Epithelial cell of proximal tubule (primary cell): ENCODE measurements at places on chromosomes 4 and X. TPM values are rescaled to one million over a fixed set of nuclear protein-coding genes. Genes with fewer than 3 reads are reported as not detected.

DNA sequence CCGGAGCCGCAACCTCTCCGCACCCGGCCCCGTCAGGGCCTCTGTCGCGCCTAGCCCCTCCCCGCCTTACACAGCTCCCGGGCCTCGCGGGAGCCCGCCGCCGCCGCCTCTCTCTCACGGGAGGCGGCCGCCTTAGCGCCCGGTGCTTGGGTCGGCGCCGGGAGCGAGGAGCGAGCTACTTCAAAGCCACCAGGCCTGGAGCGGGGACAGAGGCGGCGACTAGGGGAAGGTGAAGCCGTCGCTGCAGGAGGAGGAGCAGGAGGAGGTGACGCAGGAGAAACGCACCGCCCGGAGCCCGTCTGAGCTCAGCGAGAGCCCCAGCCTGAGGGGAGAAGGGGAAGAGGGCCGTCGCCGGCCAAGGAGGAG, 250 bp downstream of the USP9X start:
- no peak for DNase-seq

DNA sequence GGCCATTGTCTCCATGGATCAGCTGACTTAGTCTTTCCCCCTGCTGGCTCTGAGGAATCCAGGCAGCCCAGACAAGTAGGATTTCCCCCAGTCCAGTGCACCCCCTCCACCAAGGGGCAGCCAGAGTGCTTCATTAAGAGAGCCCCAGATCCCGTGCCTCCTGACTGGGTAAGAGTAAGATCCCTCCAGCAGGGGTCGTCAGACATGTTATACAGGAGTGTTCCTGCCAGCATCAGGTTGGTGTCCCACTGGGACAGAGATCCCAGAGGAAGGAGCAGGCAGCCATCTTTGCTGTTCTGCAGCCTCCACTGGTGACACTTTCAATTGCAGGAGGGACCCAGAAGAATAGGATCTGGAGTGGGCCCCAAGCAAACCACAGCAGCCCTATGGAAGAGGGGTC, 29.0 kb upstream of the INPP4B start:
- no peak for DNase-seq

Gene TMEM156
- total RNA-seq: 2.3 and 9.1 TPM in 2 replicates

DNA sequence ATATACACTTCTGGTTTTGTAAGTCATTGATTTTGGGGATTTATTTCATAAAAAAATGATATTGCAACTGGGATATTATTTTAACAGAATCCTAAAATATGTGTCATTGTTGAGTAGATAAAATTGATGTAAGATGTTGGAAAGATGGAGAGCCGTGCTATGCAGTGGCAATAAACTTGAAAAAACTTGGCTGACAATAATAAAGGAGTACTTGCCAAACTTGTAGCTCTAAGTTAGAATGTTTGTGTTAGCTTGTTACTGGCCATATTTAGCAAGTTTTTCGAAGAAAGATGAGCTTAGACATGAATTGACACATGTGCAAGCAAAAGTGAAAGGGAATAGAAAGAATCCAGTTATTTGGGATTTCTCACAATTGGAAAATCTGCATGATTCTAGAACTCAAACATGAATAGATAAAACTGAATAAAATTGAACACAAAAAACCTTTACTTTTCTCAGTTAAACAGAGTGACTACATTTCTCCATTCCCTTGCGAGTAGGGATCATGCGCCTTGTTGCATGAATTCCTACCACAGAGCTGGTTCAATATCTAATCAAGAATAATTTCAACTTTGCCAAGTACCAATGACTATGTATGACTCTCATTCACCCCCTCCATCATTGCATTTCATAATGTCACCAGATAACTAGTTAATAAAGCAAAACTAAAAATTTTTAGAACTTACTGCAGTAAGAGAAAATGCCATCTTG, 327.8 kb downstream of the CAMK2D start:
- DNase-seq: no peak

DNA sequence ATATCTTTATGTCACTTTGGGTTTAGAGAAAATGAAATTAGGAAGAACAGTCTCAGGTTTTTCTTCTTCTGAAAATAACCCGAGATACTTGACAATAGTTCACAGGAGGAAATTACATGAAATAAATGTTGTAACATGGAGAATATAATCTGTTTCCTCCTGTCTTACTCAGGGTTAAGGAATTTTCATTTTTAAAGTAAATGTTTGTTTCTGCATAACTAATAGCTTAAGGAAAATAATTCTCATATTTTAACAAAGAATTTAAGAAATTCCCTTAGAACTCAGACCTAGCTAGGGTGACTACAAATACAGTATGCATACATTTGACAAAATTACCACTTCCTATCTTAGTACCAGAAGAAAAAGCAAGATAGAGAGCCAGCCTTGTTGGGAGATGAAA, 17.2 kb upstream of the SPRY1 start:
- no peak for DNase-seq

Gene CSAG3
- not detected in 2 replicates for total RNA-seq

DNA sequence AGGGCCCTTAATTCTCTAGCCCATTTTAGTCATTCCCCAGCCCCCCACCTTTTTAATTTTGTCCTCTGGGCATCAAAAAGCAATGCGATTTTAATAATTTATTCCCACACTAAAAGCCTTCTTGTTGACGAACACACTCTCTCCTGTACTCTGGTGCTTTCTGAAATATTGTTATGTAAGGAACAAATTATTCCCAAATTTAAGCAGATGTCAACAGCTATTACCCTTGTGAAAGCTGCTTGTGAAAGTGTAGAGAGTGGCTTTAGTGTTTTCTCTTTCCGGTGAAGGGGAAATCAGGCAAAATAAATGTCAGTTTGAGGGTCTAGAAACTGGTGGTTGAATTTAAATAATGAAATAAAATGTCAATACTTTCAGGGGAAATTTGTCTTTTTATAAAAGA, 221.2 kb upstream of the CNKSR2 start:
- DNase-seq: no peak

DNA sequence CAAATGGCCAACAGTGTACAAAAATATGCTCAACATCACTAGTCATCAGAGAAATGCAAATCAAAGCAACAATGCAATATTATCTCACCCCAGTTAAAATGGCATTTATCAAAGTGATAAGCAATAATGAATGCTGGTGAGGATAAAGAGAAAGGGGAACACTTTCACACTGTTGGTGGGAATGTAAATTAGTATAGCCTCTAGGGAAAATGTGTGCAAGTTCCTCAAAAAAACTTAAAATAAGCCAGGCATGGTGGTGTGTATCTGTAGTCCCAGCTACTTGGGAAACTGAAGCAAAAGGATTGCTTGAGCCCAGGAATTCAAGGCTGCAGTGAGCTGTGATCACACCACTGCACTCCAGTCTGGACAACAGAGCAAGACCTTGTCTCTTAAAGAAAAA, 572.1 kb downstream of the NLGN4X start:
- no peak for DNase-seq

Gene TMEM271
- total RNA-seq: not detected in 2 replicates

- no peak for DNase-seq
These were observed 138.4 kb upstream of the HCCS start for GRCh38 chrX:10972706-10973105.

Gene GAK
- 105 and 123 TPM in 2 replicates for total RNA-seq

Gene F11
- total RNA-seq: not detected in 2 replicates

DNA sequence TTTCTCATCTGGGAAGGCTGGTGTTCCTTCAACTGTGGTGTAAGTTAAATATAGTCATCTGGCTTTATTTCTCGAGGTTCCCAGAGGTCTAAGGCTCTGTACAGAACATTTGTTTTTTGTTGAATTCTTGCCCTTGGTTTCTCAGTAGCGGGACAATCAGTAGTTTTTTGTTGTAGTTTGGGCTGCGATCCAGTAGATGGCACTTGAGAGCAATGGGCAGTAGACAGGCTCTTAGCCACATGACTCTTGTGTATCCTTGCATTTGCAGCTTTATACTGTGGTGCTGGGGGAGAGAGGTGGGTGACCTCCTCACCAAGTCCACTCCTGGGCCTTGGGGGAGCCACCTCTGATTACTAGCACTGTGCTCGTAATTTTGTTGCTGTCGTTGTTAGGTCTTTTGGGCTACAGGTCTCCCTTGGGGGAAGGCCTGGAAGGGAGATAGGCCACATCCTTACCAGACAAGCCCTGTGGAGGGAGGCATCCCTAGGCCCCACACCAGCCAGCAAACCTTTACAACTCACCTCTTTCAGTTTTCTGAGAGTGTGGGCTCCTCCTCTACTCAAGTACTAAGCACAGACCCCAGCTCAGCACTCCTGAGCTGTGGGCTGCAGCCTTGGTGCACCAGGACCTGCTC, 8.1 kb downstream of the ETDB start:
- DNase-seq: no peak

Gene NPY5R
- 0.12 and 0.14 TPM in 2 replicates for total RNA-seq
